ENCODE measurements at places on chromosomes 7 and 10.

GRCh38 chr10:84190621-84191020 lies 3.7 kb upstream of the CDHR1 start:
- no peak for DNase-seq

GRCh38 chr7:94052398-94053180 lies 48.4 kb upstream of the BET1 start:
- DNase-seq: no peak

GRCh38 chr10:102200751-102201640 lies 25.1 kb upstream of the ELOVL3 start:
- DNase-seq: no peak

DNA sequence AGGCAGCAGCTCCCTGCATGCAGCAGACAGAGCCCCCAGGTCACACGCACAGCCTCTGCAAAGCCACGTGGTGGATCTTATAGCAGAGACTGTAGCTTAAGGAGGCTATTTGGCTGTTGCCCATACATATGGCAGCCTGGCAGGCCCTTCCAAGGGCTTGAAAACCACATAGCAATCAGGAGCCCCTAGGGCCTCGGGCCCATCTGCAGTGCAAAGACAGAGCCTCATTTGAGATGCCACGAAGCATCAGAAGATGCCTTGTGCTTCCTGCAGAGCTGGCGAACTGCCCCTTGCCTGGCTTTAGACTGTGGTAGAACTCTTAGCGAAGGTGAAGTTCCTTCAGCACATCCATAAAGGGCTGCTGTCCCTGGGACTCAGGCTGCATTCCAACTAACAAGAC lies 309.9 kb downstream of the GRID1 start:
- DNase-seq: no peak
